ENCODE measurements at places on chromosomes 2 and 18. TPM values are rescaled to one million over a fixed set of nuclear protein-coding genes. Genes with fewer than 3 reads are reported as not detected.

GRCh38 chr2:70569559-70569958, 15.9 kb upstream of the TGFA start:
- DNase-seq = peak; percentile 35

Gene RGPD8
- 1.2 TPM for total RNA-seq

- DNase-seq = no peak
These were observed 187.1 kb downstream of the DYM start for GRCh38 chr18:49273241-49273880.

GRCh38 chr18:13455471-13455870, 236.9 kb downstream of the LDLRAD4 start:
- DNase-seq = no peak

- no peak for DNase-seq
These were observed 947.0 kb upstream of the CDH2 start for GRCh38 chr18:29123706-29124530.

Gene SCN1A
- not detected for total RNA-seq

DNA sequence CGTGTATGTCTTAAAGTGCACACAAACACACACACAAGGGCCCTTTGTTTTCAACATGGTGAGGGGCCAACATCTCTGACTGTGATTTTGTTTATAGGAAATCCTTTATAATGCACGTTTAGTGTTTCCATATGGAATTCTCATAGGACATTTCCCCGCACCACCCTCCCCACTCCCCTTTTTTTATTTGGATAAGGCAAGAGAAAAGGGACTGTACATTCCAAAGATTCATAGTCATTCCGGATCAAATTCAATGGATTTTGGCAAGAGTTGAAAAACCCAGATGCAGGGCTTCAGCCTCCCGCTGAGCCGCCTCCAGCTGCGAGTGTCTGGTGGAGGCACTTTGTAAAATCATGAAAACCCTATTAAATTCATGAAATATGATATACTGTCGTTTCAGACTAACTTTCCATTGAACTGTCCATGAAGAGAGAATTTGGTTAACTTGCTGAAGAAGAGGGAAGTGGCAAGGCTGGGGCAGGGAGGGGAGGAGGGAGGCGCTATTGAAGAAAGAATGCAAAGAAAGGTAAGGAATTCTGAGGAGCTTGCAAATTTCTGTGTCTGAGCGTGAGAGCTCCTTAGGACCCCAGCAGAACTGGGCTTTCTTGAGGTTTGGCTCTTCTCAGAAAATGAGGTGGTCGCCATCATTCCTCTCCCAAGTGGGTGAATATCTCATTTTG, 25.8 kb upstream of the SLC14A2 start:
- DNase-seq = peak; percentile 83

- no peak for DNase-seq
These were observed 276.9 kb upstream of the SKOR2 start for GRCh38 chr18:47528343-47528742.

DNA sequence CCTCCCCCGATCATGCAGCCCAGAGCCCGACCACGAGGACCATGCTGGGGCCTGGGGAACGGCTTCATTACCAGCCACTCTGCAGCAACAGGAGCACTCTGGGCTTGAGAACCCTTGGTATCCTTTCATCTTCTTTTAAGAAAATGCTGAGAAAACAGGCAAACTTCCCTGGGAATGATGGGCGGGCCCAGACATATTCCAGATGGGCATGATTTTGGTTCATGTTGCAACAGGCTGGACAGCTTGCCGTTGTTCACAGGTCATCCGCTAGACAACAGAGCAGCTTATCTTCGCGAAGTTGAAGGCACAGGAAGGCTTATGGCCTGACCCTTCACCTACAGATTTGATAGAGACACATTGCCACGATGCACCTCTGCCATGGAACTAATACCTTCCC, 121.0 kb downstream of the KLHL29 start:
- no peak for DNase-seq

DNA sequence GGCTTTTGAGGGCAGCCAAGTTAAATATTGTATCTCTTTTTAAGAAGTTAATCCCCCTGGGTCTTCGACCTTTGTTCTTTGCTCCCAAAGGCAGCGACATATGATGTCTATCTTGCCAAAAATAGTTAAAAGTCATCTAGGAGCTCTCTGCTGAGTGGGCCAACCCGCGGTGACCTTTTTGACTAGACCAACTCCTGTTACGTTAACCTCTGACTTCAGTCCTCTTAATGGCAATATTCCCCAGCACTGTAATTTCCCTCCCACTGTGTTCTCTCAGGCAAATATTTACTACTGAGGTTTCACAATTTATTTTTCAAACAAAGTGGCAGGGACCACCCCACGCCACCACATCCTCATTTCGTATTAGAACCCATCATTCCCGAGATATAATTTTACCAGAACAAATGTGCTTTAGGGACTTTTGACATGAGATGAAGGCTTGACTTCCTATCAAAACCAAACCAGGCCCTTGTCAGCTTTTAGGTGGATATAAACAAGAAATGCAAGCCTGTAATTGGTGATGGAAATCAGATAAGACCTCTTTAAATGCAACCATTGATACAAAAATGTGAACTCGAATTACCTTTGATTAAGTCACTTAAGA, 764.7 kb downstream of the SATB2 start:
- no peak for DNase-seq

Gene CYP26B1
- 1.9 TPM for total RNA-seq

- no peak for DNase-seq
These were observed 1604.8 kb upstream of the ZEB2 start for GRCh38 chr2:146124741-146125140.

Gene ZNF892
- 1.7 TPM for total RNA-seq

- peak; percentile 81 for DNase-seq
These were observed 8.1 kb downstream of the ASIC4 start for GRCh38 chr2:219522111-219523030.

GRCh38 chr2:33038230-33038629, 91.5 kb downstream of the LTBP1 start:
- DNase-seq = no peak

- DNase-seq = no peak
These were observed 98.4 kb upstream of the FIGN start for GRCh38 chr2:163834221-163834620.

GRCh38 chr2:179724403-179724802, 137.0 kb downstream of the ZNF385B start:
- no peak for DNase-seq
